HFFc6 (cell line): ENCODE measurements at places on chromosomes 16 and 17. TPM values are rescaled to one million over a fixed set of nuclear protein-coding genes. Genes with fewer than 3 reads are reported as not detected.

The C16orf54 gene
- not detected in 3 replicates for total RNA-seq

- H3K27ac ChIP-seq: no peak within 1 kb of the TSS
- no peak for DNase-seq
- no peak within 1 kb of the TSS for H3K4me3 ChIP-seq
Observed at GRCh38 chr17:74545843-74546230, at the start of gene CD300C. TSS of gene CD300C (minus strand) at chr17:74546115. CDS start at chr17:74545782, 333 bp downstream.

DNA sequence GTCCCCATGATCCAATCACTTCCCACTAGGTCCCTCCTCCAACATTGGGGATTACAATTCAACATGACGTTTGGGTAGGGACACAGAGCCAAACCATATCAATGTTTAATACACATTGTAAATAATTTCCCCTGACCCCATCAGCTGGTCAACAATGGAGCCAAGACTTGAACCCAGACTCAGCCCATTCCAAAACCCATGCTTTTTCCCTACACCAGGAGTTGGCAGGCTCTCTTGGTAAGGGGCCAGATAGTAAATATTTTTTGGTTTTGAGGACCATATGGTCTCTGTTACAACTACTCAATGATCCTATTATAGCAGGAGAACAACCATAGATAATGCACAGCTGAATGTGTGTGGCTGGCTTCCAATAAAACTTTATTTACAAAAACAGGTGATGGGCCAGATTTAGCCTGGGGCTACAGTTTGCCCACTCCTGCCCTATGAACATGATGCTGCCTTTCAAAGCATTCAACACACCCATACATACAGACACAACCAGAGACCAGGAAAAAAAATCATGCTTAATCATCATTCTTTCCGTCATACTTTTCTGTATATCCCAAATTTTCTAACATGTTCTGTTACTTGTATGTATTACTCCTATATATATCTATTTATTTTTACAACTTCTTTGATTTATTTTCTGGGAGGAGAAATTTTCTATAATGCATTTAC is 22.1 kb upstream of the MSI2 start:
- no peaks in the 10 kb centered on the region for H3K36me3 ChIP-seq
- H3K4me3 ChIP-seq: no peak overlapping the region
- no peak for DNase-seq

The KCNG4 gene
- not detected in 3 replicates for total RNA-seq
